Ammon's horn (tissue), 1 donor: ENCODE measurements at places on chromosomes 13 and 19.

GRCh38 chr19:46739290-46739771 lies 6.5 kb upstream of the FKRP start:
- DNase-seq = peak; percentile 79

DNA sequence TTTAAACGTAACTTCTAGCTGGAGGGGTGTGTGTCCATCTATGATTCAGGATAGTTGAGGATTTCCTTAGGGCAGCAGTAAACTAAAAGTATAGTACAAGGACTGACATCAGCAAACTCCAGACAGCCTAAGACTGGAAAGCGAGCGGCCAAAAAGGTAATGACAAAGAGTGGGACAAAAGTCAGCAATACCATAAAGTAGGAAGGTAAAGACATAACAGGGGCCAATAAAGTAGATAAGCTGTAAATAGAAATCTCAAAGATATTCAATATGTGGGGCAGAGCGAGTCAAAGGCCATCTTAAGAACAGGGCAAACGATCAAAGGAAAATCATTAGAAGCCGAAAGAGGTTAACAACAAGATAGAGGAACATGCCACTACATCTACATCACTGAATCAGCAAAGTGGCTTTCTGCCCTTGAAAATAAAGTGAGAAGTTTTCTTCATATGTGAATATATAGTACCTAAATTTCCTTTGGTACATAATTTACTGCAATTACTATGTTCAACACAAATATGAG lies 167.2 kb downstream of the DIAPH3 start:
- DNase-seq = no peak

DNA sequence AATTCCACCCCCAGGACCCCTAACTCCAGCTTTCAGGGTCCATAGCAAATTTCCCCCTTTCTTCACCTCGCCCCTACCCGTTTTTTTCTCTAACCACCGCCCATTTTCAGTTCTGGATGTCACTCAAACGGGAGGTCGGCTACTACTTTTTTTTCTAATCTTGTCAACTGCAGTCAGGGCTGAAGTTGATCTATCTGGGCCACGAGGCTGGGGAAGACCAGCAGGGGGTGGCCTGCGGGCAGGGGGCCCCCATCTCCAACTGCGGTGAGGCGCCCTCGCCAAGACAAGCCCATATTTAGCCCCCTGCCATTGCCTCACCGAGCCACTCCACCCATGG lies 748 bp downstream of the LHFPL6 start:
- no peak for DNase-seq

GRCh38 chr19:39110263-39110967 lies 15.2 kb upstream of the PAK4 start:
- DNase-seq = peak; percentile 52

GRCh38 chr13:41456768-41457588 lies at the start of gene RGCC:
RGCC (plus strand) TSS chr13:41457550; CDS start chr13:41457708, 158 bp downstream.
- peak; percentile 85 for DNase-seq

DNA sequence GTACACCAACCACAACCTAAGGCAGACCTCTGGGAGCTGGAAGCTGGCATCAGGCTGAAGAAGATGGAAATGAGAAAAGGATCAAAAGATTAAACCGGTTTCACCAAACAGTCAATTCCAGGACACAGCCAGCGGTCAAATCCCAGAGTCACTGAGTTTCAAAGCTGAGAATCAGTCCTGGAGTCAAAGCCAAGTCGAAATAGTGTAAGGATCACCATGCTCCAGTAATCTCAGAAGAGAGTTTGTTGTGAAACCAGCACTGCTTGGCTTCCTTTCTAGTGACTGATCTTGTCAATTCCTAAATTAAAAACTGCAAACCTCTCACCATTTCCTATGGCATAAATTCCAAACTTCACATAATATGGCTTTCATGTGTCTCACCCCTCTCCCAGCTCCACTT lies 198.8 kb downstream of the GPC6 start:
- no peak for DNase-seq

DNA sequence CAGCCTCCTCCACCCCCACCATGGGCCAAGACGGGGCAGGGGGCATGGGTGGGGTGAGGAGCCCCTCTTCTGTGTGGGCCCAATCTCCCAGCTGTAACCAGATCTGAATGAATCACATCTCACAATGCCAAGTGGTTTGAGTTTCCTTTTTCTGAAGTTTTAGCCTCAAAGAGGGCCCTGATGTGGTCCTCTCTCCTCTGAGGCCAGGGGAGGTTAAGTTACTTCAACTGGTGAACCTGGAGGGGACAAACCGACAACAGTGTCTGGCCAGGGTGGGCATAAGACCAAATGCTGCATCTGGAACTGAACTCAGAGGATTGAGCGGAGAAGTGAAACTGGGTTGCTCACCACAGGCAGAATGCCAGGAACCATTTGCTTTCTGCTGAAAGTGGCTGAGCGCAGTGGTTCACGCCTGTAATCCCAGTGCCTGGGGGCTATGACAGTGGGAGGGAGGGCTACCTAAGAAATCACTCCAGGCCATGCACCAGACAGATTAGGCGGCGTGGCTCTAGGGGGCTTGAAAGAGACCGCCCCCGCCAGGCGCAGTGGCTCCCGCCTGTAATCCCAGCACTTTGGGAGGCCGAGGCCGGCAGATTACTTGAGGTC lies 15.4 kb upstream of the IRGC start:
- DNase-seq = peak; percentile 75

GRCh38 chr13:32413284-32413683 lies 14.6 kb downstream of the N4BP2L1 start:
- DNase-seq = no peak

GRCh38 chr19:33988601-33989000 lies 183.7 kb upstream of the LSM14A start:
- DNase-seq = no peak

- no peak for DNase-seq
These were observed 60.5 kb upstream of the TPM4 start for GRCh38 chr19:16015805-16016173.

- DNase-seq = no peak
These were observed 195.8 kb downstream of the FOXO1 start for GRCh38 chr13:40470660-40471059.
